ENCODE measurements at places on chromosomes 7 and 10. TPM values are rescaled to one million over a fixed set of nuclear protein-coding genes. Genes with fewer than 3 reads are reported as not detected.

COL26A1 gene
- not detected for total RNA-seq

DNA sequence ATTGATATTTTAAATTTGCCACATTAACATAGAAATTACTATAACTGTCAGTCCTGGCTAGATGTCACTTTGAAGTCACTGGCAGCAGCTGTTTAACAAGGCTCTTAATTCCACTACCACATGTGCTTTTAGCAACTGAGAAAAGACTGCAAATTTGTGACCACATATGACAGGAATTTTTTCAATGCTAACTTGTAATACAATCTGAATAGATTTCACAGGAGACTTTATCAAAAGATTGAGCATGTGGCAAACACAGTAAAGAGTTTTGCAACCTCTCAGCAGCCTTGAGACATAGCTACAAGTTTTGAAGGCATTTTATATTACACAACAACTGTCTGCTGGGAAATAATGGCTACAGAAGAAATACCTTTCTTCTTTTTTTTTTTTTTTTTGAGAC, 73.0 kb downstream of the MICU1 start:
- no peak for DNase-seq

GRCh38 chr7:97601931-97602457, 129.9 kb upstream of the TAC1 start:
- no peak for DNase-seq

GRCh38 chr10:61683319-61683718, 20.6 kb downstream of the CABCOCO1 start:
- DNase-seq, result no peak

- DNase-seq, result no peak
Measured at GRCh38 chr7:118152149-118152548, 31.8 kb upstream of the LSM8 start.

GRCh38 chr10:78337646-78338391, 304.2 kb downstream of the RPS24 start:
- no peak for DNase-seq

- no peak for DNase-seq
Measured at GRCh38 chr10:103766751-103767505, 88.4 kb downstream of the SH3PXD2A start.

DNA sequence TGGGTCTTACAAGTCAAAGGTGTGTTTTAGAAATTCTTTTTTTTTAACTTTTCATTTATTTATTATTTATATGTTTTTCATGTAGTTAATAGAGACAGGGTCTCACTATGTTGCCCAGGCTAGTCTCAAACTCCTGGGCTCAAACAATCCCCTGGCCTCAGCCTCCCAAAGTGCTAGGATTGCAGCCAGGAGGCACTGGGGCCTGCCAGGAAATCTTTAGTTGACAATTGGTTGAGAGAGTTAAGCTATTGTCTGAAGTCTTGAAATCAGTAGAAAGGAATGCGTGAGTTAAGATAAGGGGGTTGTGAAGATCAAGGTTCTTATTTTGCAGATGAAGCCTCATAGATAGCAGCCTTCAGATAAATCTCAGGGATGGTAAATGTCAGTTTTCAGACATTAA, 245.4 kb upstream of the GALNT17 start:
- no peak for DNase-seq

- DNase-seq, result no peak
Measured at GRCh38 chr7:12771378-12771877, 84.0 kb downstream of the ARL4A start.

GRCh38 chr10:25232204-25232603, 57.4 kb downstream of the GPR158 start:
- DNase-seq, result no peak

DNA sequence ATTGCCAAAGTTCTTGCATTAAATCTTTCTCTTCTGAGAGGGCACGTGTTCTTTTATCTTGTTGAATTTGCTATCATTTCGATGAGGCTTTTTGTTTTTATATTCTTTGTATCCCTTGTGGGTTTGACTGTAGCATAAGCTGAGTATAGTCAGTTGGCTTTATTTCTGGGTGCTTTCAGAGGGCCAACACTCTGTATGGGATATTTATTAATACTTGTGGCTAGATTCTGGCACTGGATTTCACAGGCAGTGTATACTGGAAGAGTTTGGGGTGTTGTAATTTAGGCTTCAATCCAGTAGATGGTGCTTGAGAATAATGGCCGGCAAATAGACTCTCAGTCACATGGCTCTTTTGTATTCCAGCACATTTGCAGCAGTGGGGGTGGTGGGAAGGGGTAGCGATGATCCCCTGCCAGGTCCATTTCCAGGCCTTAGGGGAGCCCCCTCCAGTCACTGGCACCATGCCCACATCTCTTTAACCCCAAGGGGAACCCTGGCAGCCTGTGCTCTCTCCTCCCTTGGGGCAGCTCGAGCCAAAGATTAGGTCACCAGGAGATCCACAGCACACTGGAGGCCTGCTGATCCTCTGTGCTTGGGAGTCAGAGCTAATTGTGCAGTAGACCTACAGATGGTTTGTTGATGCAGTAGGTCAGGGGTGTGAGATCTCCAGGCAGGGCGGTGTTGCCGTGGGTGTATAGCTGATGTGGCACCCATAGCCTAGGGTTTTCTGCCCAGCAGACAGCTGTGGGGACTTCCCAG, 81.8 kb downstream of the PTPN20 start:
- DNase-seq, result peak; percentile 61

DNA sequence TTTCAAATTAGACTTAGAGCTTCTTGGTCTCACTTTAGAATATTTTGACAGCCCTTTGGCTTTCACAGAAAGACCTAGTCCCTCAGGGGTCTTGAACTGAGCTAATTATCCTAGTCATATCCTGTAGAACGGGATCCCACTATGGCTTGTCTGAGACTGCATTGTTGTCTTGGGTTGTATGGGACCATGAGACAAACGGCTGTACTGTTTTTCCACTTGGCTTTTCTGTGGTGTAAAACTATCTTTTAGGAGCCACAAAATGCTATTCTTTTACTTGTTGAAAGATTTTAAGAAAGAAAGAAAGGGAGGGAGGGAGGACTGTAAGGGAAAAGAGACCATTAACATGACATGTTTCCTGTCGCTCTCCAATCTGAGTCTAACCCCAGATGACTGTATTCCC, 432.5 kb downstream of the AUTS2 start:
- DNase-seq, result no peak

- no peak for DNase-seq
Measured at GRCh38 chr10:18473424-18474117, 177.8 kb downstream of the NSUN6 start.

OR2A2 gene
- not detected for total RNA-seq

ACSL5 gene
- 18.4 TPM for total RNA-seq

MBL2 gene
- total RNA-seq, result not detected

GRCh38 chr10:7400068-7400715, 10.6 kb downstream of the SFMBT2 start:
- DNase-seq, result no peak

PON1 gene
- not detected for total RNA-seq

PAPOLB gene
- total RNA-seq, result 0.26 TPM

GRCh38 chr7:101792051-101792681, 25.3 kb upstream of the CUX1 start:
- peak; percentile 67 for DNase-seq

DNA sequence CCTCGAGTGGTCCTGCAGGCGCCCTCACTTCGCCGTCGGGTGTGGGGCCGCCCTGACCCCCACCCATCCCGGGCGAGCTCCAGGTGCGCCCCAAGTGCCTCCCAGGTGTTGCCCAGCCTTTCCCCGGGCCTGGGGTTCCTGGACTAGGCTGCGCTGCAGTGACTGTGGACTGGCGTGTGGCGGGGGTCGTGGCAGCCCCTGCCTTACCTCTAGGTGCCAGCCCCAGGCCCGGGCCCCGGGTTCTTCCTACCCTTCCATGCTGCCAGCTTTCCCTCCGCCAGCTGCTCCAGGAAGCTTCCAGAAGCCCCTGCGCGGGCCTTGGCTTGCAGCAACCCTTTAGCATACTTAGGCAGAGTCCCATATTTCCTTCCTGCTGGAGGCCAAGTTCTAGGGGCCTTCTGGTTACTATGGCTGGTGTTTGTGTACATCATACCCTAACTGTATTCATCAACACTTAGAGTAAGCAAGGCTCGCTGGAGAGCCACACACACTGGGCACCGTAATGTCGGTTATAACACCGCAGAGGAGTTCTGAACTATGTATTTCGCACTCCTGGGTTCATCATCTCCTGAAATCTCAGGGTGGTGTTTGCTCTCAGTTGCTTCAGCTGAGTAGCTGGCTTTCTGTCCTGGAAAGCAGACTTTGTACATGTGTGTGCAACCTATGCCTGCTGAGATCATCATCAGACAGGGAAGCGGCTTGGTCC, 471 bp downstream of the MGMT start:
- DNase-seq, result no peak

LDB1 gene
- 67.3 TPM for total RNA-seq

KCNH2 gene
- total RNA-seq, result 2.4 TPM

DNA sequence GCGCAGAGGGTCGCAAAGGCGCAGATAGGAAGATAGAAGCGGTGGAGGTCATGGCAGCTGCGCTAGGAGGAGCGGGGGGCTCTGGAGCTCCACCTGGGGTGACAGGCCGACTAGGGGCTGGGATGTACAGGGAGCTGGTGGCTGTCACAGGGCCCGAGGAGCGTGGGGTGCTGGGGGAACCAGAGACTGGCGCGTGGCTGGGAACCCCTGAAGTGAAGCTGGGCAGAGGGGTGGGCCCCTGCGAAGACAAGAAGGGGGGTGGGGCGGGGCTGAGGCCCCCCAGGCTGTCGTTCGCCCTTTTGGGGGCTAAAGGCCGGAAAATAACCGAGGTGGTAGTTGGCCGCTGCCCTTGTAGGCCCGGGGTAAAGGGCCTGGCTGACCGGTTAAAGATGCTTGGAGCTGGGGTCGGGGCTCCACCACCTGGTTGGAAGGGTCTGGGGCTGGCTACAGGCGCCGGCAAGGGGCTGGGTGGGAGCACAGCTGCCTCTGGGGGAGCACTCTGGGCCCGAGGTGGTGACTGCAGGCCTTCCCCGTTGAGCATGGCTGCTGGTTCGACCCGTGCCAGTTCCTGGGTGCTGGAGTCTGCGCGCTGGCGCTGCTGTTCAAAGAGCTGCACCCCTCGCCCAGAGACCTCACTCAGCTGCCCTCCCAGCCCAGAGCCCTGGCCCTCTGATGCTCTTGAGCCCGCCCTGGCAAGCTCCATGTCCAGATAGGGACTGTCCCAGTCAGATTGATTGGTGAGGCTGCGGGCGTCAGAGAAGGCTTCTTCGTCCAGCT, 6.8 kb upstream of the MYOZ1 start:
- no peak for DNase-seq

LIPK gene
- not detected for total RNA-seq

DNA sequence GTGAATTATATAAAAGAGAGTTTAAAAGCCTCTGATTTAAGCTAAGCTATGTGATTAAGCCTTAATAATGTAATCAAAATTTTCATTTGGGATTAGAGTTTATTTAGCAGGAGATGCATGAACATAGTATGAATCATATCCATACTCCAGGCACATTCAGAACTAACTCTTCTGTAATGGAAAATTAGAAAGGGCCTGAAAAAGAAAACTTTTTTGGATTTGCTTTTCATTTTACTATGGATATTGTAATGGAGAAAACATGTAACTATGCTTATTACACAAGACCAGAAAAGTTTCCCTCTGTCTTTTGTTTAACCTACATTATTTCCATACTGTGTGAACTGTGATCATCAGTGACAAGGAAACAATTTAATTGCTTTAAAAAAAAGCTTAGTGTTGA, 22.0 kb downstream of the TES start:
- no peak for DNase-seq

DNA sequence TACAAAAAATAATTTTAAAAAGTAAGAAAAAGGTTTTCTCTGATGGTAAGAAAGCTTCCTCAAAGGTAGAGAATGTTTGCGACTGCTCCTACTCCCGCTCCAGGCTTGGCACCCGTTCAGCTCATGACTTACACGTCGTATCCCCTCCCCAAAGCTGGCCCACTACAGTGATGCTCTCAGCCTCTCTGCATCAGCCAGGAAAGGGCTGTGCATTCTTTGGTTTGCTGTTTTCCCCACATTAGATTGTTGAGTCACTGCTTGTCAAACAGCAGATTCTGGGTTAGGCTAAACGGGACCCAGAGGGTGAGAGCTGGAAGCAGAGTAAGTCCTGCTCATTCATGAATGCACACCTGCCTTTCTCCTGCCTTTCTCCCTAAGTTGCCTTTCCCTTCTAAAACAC, 54.7 kb upstream of the NMT2 start:
- DNase-seq, result no peak

DNA sequence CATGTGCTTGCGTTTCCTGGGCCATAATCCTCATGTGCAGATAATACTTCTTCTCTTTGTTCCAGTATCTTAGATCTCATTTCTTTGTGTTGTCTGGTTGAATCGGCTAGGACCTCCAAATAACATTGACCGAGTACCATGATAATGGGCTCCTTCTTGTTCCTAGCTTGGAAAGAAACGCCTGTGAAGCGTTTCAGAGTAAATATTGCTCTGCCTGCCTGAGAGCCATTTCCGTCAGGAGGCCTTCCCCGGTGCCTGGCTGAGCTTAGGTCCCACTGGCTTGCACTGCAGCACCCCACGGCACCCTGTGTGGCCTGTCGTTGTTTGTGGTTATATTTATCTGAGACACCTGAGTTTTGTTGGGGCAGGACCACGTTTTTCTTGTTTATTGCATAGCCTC, 17.7 kb downstream of the FOXK1 start:
- DNase-seq, result no peak

FBXO24 gene
- total RNA-seq, result 0.81 TPM

UNC5B gene
- total RNA-seq, result 13.0 TPM

- DNase-seq, result no peak
Measured at GRCh38 chr7:18243731-18244130, 216.1 kb upstream of the PRPS1L1 start.

- DNase-seq, result no peak
Measured at GRCh38 chr7:111676811-111677210, 114.5 kb upstream of the IMMP2L start.

ZNF503 gene
- total RNA-seq, result 32.1 TPM

DNA sequence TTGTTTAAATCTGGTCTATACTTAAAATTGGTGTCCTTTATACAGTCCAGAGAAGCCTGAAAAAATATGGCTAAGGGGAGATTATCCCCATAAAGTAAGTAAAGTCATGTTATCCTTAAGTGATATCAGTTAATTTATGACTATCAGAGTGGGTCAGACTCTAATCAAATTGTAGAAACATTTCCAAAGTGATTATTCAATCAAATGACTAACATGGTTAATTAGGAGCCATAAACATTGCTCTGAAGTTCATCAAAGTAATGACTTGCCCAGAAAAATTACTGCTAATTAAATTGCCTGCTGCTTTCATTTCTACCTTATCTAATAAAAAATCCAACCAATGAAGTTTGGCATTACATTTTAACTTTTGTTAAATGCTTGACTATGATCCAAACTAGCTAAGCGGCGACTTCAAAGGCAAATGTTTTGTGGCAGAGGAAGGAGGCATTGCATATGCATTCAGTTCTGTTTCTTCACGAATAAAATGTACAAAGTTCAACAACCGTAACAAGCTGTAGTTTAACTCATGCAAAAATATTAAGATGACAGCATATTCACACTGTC, 76.7 kb downstream of the ETV1 start:
- DNase-seq, result no peak

DNA sequence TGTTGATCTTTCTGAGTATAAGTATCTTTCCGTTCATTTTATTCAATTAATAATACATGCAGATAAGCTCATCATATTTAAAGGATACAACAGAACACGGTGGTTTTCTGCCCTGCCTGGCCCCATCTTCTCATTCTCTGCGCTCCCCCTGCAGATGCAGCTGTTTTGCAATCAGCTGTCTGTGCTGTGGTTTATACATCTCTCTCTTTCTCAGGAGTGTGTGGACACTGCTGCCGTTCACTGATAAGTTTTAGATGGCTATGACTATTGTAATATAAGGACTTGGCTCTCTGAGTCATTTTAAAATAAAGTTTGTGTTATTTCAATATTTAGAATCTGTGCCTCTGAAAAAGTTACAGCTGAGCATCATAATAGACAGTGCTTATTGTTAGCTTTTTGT, 54.5 kb downstream of the CUL1 start:
- DNase-seq, result no peak

NUTM2A gene
- total RNA-seq, result 0.66 TPM
